Thymus (tissue), 14 donors: ENCODE measurements at places on chromosomes 1 and 21.

- peak; percentile 11 for DNase-seq
Measured at GRCh38 chr1:6141592-6141991, 38.5 kb downstream of the CHD5 start.

GRCh38 chr1:41345434-41346075 lies 15.7 kb upstream of the FOXO6 start:
- DNase-seq, result no peak

- no peak for DNase-seq
Measured at GRCh38 chr1:216750031-216750627, 26.9 kb upstream of the ESRRG start.

DNA sequence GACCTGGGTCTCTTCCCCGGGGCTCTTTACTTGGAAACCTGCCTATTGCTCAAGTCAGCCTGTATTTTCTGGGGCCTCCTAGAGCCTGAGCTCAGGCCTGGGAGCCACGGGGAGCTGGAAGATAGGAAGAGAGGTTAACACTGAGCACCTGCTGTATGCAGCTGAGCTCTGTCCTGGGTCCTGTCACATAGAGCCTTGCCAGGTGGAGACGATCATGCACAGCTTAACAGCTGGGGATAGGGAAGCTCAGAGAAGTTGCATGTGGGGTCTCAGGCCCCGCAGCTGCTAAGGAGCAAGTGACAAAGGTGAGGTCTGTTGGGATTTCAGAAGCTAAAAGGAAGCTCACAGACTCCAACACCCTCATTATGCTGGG lies 127.4 kb upstream of the TMEM51 start:
- no peak for DNase-seq

GRCh38 chr1:225825607-225826007 lies 15.7 kb downstream of the EPHX1 start:
- DNase-seq, result no peak

- no peak for DNase-seq
Measured at GRCh38 chr1:18326211-18326897, 154.4 kb upstream of the KLHDC7A start.

GRCh38 chr1:185258676-185259075 lies 58.4 kb downstream of the IVNS1ABP start:
- no peak for DNase-seq

DNA sequence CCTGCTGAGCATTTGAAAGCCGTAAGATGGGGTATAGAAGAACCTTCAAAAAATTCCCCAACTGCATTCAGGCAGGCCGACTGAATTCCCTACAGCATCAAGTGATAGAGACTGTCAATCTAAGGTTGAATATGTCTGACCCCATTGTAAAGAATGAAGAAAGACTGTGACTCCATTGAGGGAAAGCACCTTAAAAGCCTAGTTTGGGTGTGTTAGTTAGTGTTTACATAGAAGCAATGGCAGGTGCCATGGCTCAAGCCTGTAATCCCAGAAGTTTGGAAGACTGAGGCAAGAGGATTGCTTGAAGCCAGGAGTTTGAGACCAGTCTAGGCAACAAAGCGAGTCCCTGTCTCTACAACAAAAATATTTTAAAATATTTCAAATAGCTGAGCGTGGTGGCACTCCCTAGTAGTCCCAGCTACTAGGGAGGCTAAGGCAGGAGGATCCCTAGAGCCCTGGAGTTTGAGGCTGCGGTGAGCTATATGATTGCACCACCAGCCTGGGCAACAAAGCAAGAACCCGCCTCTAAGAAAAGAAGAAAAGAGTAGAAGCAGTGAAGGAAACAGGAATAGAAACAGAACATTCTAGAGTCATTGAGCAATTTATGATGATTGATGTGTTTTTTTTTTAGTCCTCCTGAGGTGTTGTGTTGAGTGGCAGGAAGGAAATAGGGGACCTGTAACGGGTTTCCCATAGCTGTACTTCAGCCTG lies 15.4 kb downstream of the POLR3GL start:
- no peak for DNase-seq

DNA sequence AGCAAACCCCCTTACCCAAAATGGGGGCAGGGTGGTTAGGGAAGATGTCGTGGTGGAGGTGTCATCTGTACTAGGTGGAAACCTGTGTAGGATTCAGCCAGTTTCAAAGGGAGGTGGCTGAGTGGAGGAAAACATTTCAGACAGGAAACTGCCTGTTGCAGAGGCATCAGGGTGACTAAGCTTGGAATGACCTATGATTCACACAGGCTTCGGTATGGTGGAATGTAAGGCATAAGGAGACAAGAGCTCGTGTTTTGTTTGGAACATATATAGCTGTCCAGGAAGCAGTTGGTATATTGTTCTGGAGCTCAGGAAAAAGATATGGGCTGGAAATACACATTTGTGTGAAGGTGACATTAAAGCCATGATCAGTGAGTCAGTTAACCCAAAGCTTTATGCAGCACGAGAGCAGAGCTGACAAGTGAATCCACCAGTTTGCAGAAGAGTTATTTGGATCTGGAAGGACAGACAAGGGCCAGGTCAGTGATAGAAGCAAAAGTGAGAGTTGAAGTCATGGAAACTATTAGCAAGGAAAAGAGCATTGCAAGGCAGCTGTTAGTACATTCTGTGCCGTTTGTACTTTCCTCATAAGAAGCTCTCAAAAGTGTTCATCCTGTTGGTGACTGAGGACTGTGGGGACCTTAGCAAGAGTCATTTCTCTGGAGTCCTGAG lies 12.2 kb downstream of the UTP25 start:
- no peak for DNase-seq

DNA sequence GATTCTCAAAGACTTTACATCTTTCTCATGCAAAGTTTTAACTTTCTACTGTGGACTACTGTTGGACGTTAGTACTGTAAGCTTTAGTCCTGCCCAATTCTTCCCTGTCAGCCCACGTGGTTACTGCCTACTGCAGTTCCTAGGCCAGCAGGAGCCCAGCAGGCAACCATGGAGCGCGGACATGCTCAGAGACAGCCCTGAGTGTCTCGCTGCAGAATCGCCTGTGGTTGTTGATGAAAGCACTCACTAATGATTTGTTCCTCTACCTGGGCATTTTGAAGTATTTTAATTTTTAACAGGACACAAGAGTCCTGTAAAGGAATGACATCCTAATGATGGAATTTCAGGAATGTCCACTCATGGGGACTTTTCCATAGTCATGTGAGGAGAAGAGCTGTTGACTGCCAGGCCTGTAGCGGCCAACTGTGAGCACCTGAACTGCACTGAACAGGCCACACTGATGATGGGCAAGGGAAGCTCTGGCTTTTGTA lies 44.1 kb downstream of the PGBD5 start:
- DNase-seq, result no peak

- DNase-seq, result no peak
Measured at GRCh38 chr1:70727886-70728489, 316.9 kb downstream of the CTH start.

GRCh38 chr1:59672851-59673572 lies 141.7 kb upstream of the HOOK1 start:
- no peak for DNase-seq

DNA sequence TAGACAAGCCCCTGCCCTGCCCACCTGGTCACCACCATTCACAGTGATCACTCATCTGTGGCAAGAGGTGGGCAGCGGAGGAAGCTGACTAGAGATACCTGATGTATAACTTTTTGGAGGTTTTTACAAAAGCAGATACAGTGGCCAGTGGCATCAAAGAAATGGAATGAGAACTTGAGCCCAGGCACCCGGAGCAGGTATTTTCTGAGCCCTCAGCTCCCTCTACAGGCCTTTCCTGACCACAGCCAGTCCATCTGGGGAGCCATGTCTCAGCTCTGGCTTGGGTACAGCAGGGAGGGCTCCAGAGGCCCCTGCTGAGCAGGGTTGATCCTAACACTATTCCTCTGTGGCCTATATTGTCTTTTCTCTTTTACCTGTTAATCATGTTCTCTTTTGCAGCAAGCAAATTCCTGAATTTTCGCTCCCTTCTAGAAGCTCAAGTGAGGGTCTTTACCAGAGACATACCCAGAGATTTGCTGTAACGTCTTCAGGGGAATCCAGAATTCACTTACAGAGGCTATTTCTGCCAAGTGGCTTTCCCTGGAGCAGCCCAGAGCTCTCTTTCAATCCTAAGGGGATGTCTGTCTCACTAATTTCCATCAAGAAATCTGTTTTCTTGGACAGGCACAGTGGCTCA lies 27.3 kb downstream of the GPR157 start:
- DNase-seq, result peak; percentile 27

- no peak for DNase-seq
Measured at GRCh38 chr1:160406131-160406968, 6.0 kb downstream of the VANGL2 start.

- no peak for DNase-seq
Measured at GRCh38 chr1:202016022-202016810, 5.8 kb downstream of the ELF3 start.

DNA sequence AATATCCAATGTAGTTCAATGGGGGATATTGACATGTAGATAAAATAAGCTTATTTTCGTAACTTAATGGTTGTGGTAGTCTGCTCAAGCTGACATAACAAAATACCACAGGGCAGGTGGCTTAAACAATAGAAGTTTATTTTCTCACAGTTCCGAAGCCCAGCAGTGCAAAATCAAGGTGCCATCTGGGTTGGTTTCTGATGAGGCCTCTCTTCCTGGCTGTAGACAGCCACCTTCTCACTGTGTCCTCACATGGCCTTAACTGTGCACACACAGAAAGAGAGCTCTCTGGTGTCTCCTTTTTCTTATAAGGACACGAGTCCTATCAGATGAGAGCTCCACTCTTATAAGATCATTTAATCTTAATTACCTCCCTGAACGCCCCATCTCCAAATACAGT lies 64.8 kb upstream of the IPO9 start:
- DNase-seq, result no peak

DNA sequence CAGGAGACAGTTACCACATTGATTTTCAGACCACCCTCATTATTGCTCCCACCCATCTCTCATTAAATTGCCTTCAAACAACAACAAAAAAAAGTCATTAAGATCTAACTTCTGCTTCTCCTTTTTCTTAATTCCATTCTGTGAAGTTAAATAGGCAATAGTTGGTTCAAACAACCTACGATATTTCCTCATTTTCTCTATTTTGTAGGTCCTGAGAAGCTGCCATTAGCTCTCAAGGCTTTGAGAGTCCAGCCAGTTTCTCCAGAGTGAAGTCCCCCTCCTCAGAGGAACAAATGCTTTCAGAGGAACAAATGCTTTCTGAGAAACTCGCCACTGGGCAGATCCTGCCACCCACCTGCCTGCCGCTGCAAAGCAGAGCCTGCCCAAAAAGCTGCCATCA lies 125.6 kb downstream of the ETS2 start:
- no peak for DNase-seq

GRCh38 chr1:78060857-78061563 lies 15.2 kb downstream of the GIPC2 start:
- no peak for DNase-seq

- no peak for DNase-seq
Measured at GRCh38 chr1:27391511-27392095, 819 bp upstream of the GPR3 start.

DNA sequence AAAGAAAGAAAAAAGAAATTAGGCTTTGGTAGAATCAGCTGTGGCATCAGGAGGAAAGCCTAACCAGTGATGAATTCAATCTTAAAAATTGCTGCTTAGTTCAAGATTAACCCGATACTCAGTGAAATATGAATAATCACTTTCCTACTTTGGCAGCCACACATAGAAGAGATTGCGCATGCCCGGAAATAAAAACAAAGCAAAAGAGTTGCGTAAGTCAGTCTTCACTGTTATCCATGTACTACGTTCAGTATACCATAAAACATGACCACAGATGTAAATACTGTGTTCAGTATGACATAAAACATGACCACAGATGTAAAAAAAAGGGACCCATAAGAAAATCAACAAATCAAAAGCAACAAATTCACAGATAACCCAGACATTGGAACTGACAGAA lies 19.2 kb downstream of the CD1D start:
- no peak for DNase-seq

- no peak for DNase-seq
Measured at GRCh38 chr21:44379991-44380865, 26.8 kb downstream of the TRPM2 start.

- DNase-seq, result no peak
Measured at GRCh38 chr1:93720956-93721626, 39.5 kb upstream of the BCAR3 start.

- no peak for DNase-seq
Measured at GRCh38 chr21:42536601-42537000, 22.9 kb downstream of the SLC37A1 start.

DNA sequence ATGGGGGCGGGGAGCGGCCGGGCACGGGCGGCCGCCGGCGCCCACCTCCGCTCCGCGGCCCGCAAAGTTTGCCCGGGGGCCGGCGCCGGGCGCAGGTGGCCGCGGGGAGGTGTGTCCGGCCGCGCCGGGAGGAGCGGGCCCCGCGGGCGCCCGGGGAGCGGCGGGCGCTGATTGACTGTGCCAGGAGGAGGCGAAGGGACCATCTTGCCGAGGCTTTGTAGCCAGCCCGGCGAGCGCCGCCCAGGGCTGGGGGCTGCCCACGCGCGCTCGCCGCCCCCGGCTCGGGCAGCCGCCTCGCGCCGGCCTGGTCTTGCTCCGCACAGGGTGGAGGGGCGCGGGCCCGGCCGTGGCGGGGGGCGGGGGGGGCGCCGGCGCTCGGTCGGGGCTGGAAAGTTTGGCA lies 432 bp downstream of the EPHB2 start:
- no peak for DNase-seq

GRCh38 chr1:110726755-110727154 lies 52.0 kb upstream of the KCNA3 start:
- DNase-seq, result no peak

GRCh38 chr1:20660847-20661206 lies 342 bp downstream of the DDOST start:
- DNase-seq, result no peak

- no peak for DNase-seq
Measured at GRCh38 chr1:101920577-101920976, 76.1 kb downstream of the OLFM3 start.

DNA sequence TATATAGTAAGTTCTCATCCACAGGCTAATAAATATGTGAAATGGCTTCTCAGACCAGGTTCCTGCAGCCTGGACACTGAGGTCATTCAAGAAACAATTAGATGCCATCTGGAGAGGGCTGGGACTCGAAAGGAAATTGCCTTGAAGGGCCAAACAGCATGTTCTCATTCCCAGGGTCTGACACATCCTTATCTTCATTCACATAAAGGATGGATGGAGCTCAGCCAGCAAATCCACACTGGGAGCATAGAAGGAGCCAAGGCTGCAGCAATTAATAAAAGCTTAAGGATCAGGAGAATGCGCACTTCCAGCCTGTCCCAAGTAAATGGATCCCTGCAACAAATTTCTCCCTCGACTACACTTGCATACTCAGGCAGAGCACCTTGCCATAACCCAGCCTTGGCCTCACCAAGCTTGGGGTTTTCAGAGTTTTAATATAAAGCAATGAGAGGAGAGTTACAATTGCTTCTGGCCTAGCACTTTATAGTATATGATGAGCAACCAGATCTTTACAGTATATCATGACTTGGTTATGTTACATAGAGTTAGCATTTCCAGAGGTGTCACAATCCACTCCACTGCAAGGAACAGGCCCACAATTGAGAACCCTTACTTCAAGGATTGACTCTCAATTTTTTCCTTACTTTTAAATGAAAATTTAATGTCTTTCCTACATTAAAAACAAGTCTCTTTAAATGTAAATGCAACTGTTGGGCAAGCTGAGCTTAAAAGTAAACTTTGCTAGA lies 55.9 kb downstream of the BCAR3 start:
- no peak for DNase-seq
